HS-5 (cell line): ENCODE measurements at places on chromosomes 3 and 15.
A peak's percentile ranks its signal among the peaks of the same experiment; 100 is the strongest.

DNA sequence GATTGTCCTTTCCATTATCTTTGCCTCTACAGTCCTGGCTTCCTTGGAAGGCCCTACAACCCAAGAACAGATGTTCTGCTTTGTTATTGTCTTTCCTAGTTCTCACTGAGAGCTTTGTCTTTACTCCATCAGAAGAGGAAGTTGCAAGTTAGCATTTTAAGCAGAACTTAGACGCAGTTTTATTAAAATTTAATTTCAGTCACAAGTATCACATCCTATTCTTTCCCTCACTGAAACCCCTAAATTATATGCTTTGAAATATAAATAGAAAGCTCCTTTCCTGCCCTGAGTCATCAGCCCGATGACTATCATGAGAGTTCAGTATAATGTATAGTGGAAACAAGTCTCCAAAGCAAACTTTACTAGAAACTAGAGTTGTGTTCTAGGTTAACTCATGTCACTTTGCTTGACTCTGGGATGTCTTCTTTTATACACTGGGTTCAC is 291.2 kb upstream of the RBMS3 start:
- DNase-seq = no peak

DNA sequence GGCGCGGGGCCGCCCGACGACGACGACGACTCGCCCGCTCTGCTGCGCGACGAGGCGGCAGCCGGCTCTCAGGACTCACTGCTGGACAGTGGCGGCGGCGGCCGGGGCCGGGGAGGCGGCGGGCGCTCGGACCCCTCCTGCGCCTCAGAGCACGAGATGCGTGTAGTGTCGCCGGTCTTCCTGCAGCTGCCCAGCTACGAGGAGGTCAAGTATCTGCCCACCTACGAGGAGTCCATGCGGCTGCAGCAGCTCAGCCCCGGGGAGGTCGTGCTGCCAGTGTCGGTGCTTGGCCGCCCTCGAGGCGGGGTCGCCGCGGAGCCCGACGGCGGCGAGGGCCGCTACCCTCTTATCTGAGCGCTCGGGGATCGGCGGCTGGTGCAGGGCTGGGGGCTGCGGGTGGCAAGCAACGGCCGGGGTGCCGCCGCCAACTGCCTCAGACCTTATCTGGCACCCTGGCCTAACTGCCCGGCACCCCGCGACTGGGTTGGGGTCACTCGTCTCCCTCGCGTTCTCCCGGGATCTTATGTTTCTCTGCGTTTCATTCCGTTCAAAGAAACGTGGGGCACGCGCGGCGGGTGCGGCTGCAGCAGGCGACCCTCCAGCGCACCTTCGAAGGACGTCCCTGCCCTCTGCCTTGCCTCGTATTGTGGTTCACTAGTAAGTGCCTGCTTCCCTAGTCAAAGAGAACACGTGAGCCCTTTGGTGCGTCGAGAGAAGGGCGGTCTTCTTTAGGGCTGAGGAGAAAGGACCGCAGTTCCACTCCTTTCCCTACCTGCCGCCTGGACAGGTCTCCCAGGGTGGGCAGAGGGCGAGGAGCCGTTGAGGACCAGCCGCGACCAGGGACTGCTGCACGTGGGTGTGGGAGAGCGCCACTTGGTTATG is 1.0 kb downstream of the C3orf80 start:
- DNase-seq = no peak

DNA sequence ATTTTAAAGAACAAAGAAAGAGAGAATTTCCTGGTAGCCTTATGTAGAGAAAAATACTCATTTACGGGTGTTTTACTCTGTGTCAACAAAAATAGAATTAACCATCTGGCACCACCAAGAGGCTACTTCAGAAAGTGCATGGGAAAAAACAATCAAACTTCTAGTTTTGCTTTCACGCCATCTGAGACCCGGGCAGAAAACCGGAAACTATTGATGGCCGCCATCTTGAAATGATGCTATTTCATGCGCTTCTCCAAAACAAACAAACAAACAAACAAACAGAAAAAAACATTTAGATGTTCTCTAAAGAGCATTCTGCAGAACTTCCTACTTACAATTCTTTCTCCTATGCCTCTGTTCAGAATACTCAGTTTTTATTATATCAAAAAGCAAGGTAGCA is 49.4 kb upstream of the SYNPR start:
- DNase-seq = peak; percentile 33

DNA sequence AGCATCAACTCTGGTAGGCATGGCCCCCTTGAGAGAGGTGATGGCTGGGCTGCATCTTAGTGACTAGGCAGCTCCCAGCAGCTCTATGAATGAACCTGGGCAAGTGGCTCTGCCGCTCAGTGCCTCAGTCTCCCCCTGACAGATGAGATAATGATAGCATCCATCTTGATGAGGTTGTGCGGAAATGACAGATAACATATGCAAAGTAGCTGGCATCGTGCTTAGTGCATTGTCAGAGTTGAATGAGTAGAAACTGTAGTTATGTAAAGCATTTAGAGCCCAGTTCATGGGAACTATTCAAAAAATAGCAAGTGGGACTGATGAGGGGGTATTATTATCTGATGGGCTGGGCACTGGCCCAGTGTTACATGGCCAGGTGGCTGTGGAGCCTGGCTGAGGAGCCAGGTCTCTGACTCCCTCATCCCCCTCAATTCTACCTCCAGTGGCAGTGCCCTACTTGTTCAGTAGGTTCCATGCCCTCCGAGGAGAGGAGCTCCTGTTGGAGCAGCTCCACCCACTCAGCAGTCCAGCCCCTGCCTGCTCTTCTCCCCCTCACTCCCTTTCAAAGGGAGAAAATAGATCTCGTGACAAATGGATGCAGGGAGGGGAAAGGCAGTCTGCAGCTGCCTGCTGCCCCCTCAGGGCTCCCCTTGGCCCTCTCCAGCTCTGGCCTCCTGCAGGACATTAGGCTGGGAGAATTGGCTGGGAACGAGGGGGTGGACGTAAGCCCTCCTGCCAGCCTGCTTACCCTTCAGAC is 6.6 kb downstream of the PRKCD start:
- DNase-seq = no peak

DNA sequence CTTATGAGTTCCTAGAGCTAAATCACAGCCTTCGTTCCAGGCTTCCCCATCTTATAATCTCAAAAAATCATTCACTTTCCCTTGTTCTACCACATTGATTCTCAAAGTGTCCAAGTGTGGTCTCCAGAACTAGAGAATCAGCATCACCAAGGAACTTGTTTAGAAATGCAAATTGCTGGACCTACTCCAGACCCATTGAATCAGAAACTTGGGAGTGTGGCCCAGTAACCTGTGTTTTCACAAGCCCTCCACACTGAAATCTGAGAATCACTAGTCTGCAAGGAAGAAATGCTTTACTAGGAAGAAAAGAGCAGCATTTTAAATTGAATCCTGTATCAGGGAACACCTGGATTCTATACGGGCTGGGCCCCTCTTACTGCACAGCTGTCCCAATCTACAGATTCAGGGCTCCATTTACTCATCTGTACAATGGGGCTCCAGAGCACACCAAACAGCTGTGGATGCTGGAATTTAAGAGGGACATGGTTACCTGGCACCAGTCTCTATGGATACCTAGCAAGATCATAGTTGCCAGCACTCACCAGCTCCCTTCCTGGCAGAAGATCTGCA is 3.9 kb downstream of the MEGF11 start:
- DNase-seq = no peak

DNA sequence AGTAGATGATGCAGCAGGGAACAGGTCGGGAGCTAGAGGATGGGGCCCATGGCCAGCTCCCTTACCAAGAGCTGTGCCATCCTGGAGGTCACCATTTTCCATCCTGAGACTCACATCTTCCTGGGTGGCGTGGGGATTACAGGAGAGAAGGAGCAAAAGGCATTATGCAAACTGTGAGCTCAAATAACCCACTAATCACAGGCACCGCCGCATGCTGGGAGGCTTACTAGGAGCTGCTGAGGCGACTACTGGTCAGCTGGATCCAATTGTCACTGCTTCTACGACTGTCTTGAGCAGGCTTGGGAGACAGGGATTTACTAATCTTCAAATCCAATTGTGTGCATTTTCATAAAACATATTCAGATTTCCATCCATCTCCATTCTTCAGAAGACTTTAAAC is 12.5 kb upstream of the KBTBD12 start:
- DNase-seq = no peak

DNA sequence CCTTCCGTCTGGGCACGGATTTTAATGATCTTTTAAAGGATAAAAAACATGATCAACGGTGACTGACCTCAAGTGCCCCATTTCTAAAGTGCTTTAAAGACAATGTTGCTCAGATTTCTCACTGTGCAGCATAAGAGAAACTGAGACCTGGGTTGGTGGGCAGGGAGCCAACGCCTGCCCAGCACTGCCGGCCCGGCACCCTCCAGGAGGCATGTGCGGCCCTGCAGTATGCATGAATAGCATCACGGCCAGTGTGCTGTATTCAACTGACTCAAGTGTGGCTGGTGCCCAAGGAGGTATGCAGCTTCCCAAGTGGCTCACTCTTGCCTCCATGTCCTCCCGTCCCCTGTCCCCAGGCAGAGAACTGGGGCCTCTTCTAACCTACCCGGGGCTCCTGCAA is 30.3 kb downstream of the SEC61A1 start:
- no peak for DNase-seq

- DNase-seq = no peak
Observed at GRCh38 chr3:127045435-127046045, 62.6 kb downstream of the PLXNA1 start.

GRCh38 chr3:152350776-152351175 is 82.0 kb downstream of the MBNL1 start:
- no peak for DNase-seq

- DNase-seq = no peak
Observed at GRCh38 chr3:5607581-5607980, 420.1 kb downstream of the EDEM1 start.

GRCh38 chr15:67409175-67409574 is 111.8 kb upstream of the C15orf61 start:
- DNase-seq = no peak

- DNase-seq = no peak
Observed at GRCh38 chr3:123229145-123229544, 27.4 kb downstream of the SEC22A start.

- DNase-seq = no peak
Observed at GRCh38 chr3:33401781-33402180, 38.4 kb downstream of the UBP1 start.

DNA sequence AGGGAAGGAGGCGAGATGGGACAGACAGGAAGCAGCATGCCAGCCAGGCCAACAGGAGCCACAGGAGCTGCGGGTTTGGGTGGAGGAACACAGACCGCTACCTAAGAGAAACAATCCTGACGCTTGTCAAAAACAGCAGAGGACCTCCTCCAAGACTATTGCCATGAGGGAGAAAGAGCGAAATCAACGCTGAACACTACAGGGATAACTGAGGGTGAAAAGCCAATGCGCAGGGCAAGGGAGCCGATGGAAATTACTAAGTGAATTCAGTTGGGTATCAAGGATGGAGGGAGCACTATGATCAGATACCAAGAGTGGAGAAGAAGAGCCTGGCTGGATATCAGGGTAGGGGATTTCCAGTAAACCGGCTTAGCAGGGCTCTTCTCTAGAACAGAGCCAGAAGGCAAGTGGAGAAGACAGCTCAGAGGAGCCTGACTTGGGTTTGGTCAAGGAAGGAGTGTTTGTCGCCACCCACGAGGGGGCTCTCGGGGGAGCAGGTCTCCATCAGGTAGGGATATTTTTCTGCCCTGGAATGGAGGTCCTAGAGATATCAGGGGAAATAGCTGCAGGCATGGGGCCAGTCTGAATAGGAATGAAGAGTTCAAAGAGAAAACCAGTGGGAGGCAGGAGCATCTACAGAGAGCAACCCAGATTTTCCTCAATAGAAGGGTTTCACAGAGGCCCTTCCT is 48.4 kb downstream of the SLC41A3 start:
- no peak for DNase-seq
